ENCODE measurements at places on chromosomes 6 and 20. TPM values are rescaled to one million over a fixed set of nuclear protein-coding genes. Genes with fewer than 3 reads are reported as not detected.

- DNase-seq, result no peak
Observed at GRCh38 chr6:54361734-54362133, 53.5 kb downstream of the TINAG start.

- no peak for DNase-seq
Observed at GRCh38 chr20:23782366-23782983, 31.7 kb upstream of the CST1 start.

DNA sequence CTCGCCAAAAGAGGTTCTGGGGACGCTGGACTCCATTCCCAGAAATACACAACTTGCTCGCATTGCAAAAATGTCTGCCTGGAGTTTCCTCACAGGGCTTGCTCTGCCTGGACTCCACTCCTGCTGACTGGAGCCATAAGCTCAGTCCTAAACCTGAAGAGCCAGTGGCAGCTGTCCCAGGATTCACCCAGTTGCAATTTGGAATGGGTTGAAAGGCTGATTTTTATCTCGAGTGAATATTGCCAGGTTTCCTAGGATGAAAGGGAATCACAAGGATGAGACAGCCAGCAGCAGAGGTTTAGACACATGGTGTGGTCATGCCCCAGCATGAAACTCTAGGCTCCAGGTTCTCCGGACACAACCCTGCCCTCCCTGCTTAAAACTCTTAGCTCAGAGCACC, 223.3 kb downstream of the BMP7 start:
- no peak for DNase-seq

DNA sequence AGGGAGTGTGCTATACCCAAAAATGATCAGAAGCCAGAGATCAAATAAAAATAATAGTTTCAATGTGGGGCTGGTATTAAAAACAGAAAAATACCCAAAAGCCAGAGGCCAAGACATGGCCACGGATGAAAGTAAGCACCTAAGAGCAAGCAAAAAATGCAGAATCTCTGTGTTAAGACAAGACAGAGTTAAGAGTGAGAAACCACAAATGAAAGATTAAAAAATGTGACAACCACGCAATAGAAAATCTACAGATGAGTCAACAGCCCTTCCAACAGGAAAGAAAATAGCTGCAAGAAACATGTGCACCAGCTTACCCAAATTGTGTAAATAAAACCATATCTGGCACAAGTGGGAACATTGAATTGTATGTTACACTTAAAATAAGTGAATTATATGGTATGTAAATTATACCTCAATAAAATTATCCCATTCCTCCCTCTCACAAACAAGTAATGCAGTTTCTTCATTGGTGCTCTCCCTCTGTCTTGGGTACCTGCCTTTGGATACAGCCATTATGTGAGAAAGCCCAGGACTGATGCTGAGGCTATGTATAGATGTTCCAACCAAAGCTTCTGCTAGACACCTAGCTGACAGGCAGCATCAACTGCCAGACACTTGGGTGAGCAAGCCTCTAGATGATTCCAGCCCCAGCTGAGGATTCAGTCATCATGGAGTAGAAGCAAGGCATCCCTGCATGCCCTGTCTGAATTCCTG, 55.3 kb upstream of the UFL1 start:
- DNase-seq, result no peak

GRCh38 chr6:11208267-11208666, 24.2 kb downstream of the NEDD9 start:
- no peak for DNase-seq

- DNase-seq, result no peak
Observed at GRCh38 chr6:71028236-71028876, 71.5 kb upstream of the B3GAT2 start.

DNA sequence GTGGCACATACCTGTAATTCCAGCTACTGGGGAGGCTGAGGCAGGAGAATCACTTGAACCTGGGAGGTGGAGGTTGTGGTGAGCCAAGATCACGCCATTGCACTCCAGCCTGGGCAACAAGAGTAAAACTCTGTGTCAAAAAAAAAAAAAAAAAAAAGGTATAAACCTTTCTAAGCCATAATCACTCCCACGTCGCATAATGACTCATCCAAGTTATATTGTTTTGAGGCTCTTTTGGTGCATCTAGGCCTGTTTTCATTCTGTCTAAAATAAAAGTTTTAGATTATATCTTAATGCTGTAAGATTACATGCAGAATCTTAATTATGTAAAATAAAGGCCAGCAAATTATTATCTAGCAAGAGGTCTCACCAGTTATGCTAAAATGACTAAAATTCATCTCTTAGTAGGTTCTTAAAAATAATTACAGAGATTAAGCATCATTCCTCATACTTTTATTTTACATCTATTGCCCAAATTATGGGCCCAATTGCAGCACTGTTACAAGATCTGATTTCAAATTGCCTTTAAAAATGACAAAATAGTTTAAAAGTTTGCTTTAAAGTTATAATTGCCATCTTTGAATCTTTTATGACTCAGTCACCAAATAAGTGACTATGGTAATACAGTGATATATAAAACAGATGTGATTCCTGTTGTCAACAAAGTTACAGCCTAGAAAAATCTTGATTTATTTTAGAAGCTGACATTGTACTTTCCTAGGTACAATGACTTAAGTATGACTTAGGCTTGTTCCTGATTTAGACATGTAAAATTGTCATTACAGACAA, 10.4 kb upstream of the SUMO4 start:
- no peak for DNase-seq

GRCh38 chr6:116714761-116715160, 33.8 kb downstream of the KPNA5 start:
- no peak for DNase-seq

- DNase-seq, result no peak
Observed at GRCh38 chr6:41488433-41489119, 57.6 kb upstream of the FOXP4 start.

GRCh38 chr6:107124934-107125348, 9.6 kb upstream of the BEND3 start:
- DNase-seq, result no peak

DNA sequence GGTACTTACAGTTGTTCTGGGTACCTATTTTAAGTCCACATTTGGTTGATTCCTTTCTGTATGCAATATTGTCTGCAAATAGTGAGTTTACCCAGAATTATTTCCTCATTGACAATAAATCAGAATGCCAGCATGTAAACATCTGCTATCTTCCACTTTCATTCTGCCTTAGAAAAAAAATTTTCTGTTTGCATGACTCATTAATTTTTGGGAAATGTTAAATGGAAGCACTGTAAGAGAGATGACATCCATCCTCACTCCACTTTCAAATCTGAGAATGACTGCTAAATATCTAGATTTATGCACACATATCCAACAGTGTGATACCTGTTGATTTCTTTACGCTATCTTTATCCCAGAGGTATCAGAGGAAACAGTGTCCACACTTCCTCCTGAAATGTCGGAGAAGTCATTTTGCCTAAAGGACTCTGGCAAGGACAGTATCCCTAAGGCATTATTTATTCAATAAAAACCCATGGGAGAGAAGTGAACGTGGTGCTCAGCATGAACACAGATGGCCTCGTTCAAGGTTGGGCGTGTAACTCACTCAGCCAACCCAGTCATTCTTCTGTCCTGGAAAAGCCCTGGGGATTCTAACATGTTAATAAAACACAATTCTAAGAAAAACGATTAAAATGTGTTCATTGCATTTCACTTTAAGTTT, 780.9 kb downstream of the QKI start:
- no peak for DNase-seq

GRCh38 chr6:23752414-23752813, 373.6 kb upstream of the NRSN1 start:
- no peak for DNase-seq

GRCh38 chr6:215335-216034, 76.8 kb upstream of the DUSP22 start:
- DNase-seq, result no peak

- no peak for DNase-seq
Observed at GRCh38 chr6:12331474-12331873, 41.3 kb downstream of the EDN1 start.

DNA sequence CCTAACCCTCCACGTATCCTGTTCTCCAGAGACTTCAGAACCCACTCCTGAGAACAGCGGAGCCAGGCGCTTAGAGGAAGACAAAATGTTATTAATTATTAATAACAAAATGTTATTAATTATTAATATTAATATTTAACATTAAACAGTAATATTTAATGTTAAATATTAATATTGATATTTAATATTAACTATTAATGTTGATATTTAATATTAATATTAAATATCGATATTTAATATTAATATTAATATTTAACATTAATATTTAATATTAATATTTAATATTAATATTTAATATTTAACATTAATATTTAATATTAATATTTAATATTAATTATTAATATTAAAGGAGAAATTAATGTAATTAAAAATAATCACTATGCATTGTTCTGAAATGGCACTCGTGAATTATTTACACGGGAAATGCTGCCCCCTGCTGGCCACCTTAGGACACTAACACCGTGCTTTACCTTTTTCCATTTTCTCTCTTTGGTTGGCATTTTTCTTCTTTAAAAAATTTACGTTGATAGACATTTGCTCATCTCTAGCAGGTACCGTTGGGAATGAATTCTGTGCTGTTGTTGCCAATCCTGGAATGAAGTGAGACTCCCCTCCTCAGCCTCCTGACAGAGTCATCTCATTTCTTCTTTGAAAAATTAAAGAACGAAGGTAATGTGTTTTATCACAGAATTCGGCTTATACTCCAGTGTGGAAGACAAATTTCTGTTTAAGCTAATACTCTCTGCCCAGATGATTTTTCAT, 7.5 kb upstream of the GGTLC1 start:
- DNase-seq, result peak; percentile 47

DNA sequence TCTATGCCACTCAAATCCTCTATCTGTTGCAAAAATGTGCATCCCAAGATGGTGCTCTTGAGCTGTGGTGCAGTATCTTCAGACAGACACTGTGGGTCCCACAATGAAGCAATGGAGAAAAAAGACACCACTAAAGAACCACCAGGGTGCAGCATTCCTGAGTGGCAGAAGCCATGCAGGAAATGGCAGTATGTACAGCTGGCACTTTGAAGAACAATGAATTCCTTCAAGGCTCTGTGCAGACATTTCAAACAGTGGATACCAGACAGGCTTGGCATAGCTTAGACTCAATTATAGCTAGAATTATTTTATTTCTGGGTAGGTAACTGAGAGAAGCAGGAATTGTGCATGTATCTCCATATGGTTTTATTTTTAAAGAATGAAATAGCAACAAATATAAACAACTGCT, 24.0 kb upstream of the HDAC2 start:
- DNase-seq, result peak; percentile 54

DNA sequence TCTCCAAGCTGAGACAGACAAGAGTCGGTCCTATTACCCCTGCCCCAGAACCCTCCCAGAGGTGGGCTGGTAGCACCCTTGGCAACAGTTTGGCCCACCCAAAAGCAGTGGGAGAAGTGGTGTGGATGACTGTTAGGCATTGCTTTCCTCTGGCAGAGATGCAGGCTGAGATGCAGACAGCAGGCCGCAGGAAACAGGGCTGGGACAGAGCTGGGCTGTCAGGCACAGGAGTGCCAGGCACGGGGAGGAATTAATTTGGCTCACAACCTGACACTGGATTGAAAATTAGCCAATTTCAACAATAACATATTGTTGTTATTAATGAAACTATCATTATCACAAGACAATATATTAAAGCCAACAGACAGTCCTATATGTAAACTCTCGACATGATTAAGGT, 15.7 kb upstream of the SIRT5 start:
- no peak for DNase-seq

DNA sequence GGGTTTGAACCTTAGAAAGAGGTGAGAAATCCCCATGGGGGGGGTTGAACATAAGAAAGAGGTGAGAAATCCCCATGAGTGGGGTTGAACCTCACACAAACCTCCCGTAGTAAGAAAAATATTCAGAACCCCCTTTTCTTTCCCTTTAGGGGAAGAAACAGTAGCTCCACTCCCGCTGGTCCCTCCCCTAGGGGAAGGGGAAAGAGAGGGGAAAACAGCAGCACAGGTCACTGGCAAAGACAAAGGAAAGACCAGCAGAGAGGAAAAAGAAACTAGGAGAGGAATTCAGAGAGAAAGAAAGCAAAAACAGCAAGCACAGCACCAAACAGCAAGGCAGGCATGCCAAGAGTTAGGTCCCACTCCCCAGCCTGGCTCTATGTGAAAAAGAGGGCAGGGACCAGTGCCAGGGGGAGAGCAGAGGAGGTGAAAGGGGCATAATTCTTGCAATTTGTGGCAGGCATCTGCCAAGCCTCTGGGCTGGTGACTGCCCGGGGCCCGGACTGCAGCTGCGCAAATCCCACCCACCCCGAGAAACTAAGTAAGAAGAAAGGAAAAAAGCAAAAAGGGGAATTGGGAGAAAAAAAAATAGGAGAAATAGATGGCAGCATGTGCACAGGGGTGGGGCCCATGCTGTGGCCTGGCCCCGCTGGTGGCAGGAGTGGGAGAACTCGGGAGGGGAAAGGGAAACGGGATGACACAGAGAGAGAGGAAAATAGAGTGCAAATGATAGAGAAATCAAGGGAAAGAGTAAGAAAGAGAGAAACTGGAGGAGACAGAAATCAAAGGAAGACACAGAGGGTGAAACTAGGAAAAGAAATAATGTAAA, 15.1 kb upstream of the GOPC start:
- DNase-seq, result no peak

- no peak for DNase-seq
Observed at GRCh38 chr6:144248003-144248402, 37.1 kb upstream of the UTRN start.

GRCh38 chr6:83770910-83771309, 62.0 kb upstream of the SNAP91 start:
- DNase-seq, result no peak

DNA sequence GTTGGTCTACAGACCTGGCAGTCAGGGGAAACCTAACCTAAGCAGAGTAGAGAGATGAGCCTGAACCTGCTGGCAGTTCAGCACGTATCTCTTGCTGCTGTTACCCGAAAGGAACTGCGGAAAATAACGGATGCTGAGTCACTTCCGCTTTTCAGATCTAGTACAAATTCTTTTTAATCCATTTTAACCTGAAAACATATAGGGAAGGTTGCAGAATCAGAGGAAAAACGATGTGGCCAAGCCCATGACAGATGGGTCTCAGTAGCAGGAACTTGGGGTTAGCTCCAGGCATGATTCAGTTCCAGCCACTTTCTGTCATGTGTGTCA, 351.9 kb upstream of the PRND start:
- DNase-seq, result no peak

- DNase-seq, result no peak
Observed at GRCh38 chr20:44838521-44838920, 28.2 kb upstream of the RIMS4 start.

- DNase-seq, result no peak
Observed at GRCh38 chr6:21713481-21713880, 119.9 kb downstream of the SOX4 start.

GRCh38 chr20:38790200-38791053, 15.1 kb upstream of the PPP1R16B start:
- no peak for DNase-seq

- DNase-seq, result no peak
Observed at GRCh38 chr6:45185403-45186251, 142.5 kb upstream of the RUNX2 start.

SRSF6 gene
- total RNA-seq, result 192 TPM

EYA2 gene
- total RNA-seq, result 15.3 TPM

LKAAEAR1 gene
- not detected for total RNA-seq

SLC17A2 gene
- not detected for total RNA-seq

CFB gene
- 41.4 TPM for total RNA-seq

UBE2C gene
- total RNA-seq, result 1.1 TPM

SIRPA gene
- total RNA-seq, result 14.5 TPM

HTR1E gene
- total RNA-seq, result not detected

CLDN20 gene
- not detected for total RNA-seq

GNL1 gene
- total RNA-seq, result 72.6 TPM
